HAP-1 (cell line): ENCODE measurements at places on chromosomes 1 and 21.

- no peak for DNase-seq
Measured at GRCh38 chr1:4769516-4770280, 115.3 kb downstream of the AJAP1 start.

- DNase-seq = no peak
Measured at GRCh38 chr1:92419642-92420041, 67.1 kb downstream of the GFI1 start.

DNA sequence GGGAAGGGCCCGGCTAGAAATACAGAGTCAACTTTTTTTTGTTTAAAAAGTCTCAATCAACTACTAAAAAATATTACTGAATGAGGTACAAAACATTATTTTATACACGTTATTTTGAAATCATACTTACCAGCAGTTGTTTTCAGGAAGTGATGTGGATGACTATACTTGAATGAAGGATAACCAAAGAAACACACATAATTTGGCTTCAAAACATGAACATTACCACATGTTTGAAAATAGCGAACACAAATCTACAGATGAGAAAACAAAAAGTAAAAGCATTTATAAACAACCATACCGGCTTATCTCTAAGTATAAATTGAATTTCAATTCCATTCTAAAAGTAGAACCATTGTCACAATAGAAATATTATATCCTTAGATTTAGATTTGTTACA is 9.0 kb downstream of the DBT start:
- DNase-seq = no peak

GRCh38 chr1:154906621-154907081 is 29.9 kb downstream of the PMVK start:
- DNase-seq = no peak

DNA sequence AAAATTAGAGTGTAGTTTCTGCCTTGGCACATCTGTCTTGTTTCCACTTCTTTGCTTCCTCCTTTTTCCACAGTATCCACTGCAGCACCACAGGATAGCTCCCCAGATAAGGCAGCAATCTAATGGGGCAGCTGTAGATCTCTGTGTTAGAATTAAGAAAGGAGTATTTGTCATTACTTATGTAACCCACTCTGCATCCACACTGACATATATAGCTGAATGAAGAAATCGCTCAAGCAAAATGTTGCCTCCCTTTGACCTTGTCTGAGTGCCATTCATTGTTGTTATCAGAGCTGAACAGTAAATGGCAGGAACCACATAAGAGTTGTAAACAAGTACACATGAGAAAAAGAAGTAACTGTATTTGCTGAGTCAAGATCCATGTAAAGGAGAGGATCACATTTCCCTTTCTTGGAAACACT is 45.9 kb upstream of the DPH5 start:
- no peak for DNase-seq

- DNase-seq = no peak
Measured at GRCh38 chr1:101064697-101065096, 39.1 kb upstream of the DPH5 start.

DNA sequence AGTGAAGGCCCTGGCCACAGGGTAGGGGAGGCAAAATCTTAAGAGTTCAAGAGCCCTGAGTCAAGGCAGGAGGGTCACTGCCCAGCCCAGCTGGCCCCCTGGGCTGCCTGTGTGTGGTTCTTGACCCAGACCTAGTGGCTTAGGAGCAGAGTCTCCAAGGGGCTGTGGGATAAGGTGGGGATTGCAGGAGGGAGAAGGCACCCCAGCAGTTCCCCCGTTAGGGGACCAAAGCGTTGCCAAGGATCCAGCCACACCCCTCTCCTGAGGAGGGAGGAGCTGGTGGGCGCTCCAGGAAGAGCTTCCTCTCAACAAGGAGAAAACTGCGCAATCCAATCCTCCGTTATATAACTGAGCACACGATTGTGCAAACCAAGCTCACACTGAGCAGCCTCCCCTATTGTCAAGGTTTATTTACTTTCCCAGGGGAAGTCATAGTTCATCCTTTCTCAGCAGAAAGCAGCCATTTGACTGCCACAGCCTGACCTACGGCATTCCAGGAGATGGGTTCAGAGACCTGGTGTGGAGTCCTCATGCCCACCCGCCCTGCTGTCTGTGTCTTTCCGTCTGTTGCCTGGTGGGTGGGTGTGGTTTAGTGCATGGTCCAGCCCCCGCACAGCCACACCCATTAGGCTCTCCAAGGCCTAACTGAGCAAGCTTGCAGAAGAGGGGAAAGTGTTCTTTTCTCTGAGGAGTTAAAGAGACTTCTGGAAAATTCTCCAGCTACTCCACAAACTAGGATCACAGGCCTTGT is 3.5 kb downstream of the EPHX1 start:
- DNase-seq = peak; percentile 62

- DNase-seq = no peak
Measured at GRCh38 chr1:14424325-14425002, 174.0 kb upstream of the KAZN start.

- DNase-seq = no peak
Measured at GRCh38 chr1:90833466-90834110, 116.5 kb upstream of the BARHL2 start.

DNA sequence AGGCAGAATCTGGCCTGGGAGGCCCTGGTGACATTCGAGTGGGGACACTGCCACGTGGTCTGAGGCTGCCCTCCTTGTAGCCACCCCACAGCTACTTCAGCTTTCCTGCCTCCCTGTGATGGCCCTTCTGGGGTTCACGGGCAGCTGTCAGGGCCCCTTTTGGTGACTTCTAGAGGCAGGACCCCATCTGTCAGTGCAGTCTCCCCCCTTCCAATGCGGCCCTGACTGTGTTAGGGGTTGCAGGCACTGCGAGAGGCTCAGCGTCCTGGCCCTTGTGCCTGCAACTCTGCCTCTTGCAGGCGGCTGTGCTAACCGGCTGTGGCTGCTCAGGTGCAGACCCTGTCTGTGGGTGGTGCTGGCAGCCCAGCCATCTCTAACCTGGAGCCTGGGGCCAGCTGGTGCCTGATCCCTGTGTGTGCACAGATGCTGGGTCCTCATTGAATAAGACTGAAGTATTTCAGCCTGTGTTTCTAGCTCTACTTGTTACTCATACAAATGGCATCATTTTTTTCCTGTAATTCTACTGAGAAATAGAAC is 62.2 kb downstream of the S100B start:
- DNase-seq = no peak

DNA sequence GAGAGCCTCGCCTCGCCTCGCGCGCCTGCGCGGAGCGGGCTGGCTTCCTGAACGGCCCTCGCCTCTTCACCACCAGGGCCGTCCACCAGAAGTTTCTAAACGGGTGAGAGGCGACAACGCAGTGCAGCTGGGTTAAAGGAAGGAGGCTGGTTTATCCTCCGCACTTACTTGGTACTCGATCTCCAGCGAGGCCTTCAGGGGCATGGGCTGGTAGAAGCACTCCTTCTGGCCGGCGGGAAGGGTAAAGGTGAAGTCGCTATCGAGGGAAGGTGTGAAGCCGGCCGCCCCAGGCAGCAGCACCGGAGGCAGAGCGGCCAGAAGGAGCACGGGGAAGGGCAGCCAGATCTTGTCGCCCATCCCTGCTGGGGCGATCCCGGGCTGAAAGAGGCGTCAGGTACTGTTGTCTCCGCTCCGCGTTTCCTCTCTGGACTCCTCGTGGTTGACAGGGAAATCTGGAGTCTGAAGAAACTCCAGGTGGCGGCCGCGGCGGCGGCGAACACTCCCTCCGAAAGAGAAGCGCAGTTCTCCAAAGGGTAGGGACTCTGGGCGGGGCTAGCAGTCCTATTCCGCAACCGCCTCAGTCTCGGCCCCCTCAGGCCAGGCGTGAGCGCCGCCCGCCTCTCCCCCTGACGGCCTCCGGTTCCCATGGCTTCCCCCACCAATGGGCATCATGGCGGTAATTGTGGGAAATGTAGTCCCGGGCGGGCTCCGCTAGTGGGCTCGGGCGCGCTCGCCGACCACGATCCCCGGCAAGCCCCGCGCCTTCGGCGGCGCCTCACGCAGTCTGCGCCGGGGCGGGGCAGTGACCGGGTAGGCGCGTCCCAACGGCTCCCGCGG is at the start of gene TMED5:
Gene TMED5, minus strand, starts transcription at position 528 of the 837 bp plus-strand sequence. Its CDS starts 171 bp downstream, at position 357.
- peak; percentile 99 for DNase-seq

- DNase-seq = no peak
Measured at GRCh38 chr1:26739329-26739914, 43.6 kb downstream of the ARID1A start.

DNA sequence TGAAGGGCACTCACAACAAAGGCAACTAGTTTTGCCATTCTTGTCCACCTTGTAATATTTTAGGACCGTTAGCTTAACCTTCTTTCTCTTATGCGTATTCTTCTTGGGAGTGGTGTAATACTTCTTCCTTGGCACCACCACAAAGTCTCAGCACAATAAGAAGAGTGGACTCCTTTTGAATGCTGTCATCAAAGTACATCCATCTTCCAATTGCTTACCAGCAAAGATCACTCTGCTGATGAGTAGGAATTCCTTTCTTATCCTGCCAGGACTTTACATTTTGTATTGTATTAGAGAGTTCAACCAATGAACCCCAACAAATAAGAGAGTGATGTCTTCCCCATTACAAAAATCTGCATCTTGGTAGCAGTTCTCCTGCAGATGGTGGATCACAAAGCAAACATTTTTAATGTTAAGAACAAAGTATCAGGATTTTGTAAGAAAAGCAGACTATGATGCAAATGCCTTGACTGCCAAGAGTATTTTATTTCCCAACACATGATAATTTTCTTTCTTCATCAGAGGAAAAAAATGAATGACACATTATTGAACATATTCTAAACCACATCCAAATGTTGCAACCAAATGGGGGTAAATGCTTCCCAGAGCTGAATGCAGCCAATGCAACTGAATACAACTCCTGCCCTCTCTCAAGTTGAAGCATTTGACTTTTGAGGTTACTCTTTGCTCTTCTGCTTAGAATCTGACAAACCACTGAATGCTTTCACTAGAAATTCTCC is 5.1 kb upstream of the ARNT start:
- no peak for DNase-seq

DNA sequence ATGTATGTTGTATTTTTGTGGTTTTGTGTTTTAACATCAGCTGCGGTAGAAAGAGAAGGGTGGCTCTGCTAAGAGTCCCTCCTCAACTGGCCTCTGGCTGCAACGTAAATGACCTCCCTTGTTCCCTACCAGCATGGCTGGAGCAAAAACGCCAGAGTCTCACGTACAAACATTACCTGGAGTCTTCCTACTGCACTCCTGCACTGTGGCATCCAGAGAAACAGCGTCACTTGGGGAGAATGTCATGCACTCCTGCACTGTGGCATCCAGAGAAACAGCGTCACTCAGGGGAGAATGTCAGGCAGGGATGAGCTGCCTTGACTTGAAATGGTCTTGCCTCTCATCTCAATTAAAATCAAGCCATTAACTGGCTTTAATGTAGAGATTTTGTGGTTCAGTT is 314.2 kb downstream of the KIF26B start:
- no peak for DNase-seq

GRCh38 chr21:16945580-16945979 is 567.3 kb upstream of the CXADR start:
- no peak for DNase-seq

DNA sequence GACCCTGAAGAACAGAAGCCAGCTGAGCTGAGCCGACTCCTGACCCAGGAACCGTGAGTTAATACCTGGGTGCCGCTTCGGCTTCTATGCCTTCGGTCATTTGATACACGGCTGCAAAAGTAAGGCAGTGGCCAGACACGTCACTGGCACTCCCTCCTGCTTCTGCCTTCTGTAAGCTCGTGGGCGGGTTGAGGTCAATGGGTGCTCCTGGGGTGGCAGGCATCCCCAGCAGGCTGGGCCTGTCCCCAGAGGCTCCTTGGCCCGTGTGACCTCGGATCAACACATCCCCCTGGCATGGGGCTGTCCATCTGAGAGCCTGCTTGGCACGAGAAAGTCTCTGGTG is 35.7 kb upstream of the COL6A1 start:
- DNase-seq = no peak

GRCh38 chr21:44773291-44773932 is 28.2 kb downstream of the UBE2G2 start:
- no peak for DNase-seq

- no peak for DNase-seq
Measured at GRCh38 chr1:26373789-26374188, 1.2 kb upstream of the ZNF683 start.
